ENCODE measurements at places on chromosomes 2 and 18.

DNA sequence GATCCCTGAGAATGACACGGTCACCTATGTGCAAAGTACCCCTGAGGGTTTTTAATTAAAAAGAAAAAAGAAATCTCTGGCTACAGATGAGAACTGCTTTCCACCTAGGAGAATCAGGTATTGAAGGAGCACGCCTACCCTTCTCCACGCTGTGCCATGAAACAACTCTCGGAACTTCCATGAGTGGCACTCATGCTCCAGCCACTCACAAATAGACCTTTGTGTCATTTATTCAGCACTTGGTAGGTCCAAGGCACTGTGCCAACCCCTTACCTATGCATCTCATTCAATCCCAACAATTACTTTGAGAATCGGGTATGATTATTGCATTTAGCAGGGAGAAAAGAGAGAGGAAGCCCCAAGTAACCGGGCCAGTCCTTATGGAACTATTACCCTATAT lies 44.9 kb upstream of the TTC39C start:
- no peak for DNase-seq

DNA sequence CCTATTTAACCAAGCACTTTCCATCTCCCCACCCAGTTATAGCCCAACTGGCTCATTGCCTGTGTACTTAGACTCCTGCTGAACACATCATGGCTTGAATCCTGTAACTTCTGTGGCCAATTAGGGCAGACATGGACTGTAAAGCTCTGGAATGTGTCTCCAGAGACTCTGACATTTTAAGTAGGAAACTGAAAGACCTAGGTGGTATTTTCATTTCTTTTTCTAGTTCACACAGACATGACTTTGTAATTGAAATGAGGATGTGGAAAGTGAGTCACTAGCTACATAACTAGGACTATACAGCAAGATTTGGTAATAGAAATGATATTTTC lies 12.2 kb downstream of the DOK1 start:
- DNase-seq: no peak

DNA sequence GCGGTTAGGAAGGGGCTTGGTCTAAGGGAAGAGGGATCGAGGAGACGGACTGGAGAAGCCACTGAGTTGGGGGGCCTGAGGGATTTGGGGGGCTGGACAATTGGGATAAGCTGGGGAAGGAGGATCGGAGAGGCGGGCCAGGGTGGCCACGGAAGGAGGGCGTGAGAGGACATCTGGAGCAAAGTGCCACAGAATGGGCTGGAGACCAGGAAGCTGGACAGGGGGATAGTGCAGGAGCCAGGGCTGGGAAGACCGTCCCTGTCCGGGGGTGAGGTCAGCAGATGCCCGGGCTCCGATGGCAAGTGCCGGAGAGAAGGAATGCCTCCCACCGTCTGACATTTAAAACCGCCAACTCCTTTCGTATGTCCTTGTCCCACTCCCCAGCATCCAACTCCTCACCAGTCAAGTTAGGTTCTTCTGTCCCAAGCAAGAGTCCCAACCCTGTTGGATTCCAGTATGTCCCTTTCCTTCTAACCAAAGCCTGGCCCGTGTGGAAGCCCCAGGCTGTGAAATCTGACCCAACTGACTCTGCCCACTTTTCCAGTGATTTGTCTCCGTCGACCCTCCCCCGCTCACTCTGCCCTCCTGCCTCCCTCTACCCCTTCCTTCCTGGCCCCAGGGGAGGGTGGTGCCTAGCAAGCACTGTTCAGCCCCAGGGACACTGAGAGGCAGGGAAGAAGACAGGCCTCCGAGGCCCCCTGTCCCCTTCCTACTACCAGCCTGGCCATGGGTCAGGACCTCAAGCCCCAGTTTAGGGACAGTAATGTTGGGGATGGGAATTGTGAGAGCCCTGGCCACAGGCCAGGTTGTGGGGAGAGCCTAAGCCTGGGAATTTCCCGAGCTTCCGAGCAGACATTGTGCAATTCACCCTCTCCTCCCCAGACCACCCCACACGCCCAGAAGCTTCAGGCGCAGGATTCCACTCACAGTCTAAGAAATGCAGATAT lies 31.5 kb upstream of the TMBIM1 start:
- DNase-seq: no peak

DNA sequence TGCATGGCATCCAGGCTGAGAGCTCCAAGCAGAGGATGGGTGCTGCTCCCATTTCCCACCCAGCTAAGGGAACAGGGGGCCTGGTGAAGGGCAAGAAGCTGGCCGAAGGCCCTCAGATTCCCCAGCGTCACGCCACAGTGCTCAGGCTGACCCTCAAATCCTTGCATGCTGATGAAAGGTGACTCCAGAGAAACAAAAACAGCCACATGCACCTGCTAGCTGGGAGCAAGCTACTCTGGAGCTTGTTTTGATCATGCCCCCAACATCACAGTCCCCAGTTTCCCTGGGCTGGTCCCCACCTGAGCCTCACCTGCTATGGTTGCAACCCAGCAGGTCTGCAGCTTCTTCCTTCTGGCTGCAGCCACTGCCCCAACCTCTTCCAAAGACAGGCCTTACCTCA lies 13.3 kb downstream of the RAB11FIP5 start:
- no peak for DNase-seq

GRCh38 chr18:63774511-63774910 lies 707 bp upstream of the SERPINB7 start:
- no peak for DNase-seq

GRCh38 chr18:48714873-48715272 lies 176.0 kb downstream of the CTIF start:
- no peak for DNase-seq

DNA sequence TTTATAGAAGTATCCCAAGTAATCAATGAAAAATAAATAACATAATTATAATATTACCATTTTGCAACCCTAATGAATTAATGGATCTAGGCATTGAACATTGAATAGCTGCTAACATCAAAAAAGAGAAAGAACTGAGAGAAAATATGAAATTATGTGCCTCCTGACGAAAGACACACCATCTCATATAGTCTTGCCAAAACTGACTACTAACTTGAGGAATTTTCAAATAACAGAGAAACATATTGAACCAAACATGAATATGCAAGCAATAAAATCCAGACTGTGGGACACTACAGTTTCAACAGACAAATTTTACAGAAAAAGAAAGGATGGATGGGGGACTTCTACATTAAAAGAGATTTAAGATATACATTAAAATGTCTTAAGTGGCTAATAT lies 165.7 kb downstream of the WDPCP start:
- DNase-seq: no peak

DNA sequence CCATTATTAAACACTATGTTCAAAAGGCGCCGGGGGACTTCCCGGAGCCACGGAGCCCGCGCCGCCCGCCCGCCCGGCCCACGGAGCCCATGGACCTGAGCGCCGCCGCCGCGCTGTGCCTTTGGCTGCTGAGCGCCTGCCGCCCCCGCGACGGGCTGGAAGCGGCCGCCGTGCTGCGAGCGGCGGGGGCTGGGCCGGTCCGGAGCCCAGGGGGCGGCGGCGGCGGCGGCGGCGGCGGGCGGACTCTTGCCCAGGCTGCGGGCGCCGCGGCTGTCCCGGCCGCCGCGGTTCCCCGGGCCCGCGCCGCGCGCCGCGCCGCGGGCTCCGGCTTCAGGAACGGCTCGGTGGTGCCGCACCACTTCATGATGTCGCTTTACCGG lies 197 bp downstream of the GDF7 start:
- DNase-seq: no peak

DNA sequence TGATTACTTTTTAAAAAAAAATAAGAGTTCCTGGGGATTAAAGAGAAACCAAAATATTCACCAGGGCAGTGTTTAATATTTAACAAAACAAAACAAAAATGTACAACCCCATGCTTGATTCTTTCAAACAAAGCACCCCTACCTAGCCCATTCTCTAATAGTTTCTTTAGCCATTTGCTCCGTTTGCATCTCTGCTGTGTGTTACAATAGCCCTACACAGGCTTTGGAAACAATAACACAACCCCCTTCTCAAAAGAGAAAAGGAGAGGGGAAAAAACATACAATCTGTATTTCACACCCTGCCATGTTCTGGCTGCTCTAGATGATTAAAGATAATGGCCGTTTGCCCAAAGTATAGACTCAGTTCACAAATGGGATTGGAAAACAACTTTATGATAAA lies 302.9 kb downstream of the CPS1 start:
- DNase-seq: no peak

DNA sequence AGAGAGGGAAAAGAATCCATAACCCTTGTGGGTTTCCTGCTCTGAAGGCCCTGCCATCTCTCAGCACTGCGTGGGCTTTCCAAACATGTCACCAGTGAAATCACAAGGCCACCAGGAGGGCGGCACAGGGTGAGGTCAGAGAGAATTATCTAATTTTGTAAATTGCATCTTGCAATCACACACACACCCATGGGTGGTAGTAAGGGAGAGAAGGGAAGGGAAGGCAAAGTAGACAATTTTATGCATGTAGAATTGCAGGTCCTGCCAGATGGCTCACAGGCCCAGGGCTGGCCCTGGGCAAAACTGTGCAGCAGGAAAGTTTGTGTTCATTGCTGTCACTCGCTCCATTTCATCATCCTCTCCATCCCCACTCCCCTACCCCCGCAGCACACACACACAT lies 21.0 kb upstream of the ZBTB7C start:
- DNase-seq: no peak

- DNase-seq: no peak
Measured at GRCh38 chr2:5691985-5692529, at the start of gene SOX11. Gene SOX11 (plus strand): TSS chr2:5692384. CDS start chr2:5692722, 338 bp downstream.

- DNase-seq: no peak
Measured at GRCh38 chr2:69138247-69138772, 125.3 kb downstream of the ANTXR1 start.

DNA sequence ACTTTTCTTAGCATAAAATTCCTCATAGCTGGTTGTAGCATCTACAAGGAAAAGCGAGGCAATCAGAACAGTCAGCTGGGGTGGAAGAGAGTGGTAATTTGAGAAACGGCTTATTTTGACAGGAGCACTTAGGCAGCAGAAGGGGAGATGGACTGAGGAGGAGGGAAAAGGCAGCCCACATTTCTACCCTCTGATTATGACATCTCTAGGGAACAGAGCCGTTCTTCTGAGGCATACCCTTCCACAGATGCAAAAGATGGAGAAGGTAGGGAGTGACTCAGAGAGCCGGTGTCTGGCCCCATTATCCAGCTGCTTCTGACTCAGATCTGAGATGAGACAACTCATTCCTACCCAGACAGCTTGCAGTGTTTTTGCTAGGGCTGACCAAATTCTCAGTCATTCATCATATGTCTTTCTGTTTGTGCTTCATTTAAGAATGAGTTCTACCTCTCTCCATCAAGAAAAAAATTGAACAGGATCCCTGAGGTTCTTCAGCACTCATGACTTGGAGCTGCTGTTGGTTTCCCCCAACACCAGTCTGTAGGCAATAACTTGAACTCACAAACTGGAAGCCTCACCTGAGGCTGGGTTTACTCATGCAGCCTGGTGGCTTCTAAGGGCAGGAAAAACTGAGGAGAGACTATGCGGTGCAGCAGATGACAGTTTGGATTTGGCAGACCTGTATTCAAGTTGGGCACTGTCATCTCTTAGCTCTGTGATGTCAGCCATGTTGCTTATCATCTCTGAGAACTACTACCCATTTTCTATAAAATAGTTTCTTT lies 15.9 kb upstream of the SEC11C start:
- no peak for DNase-seq

- DNase-seq: no peak
Measured at GRCh38 chr2:205954707-205955106, 131.3 kb downstream of the INO80D start.

DNA sequence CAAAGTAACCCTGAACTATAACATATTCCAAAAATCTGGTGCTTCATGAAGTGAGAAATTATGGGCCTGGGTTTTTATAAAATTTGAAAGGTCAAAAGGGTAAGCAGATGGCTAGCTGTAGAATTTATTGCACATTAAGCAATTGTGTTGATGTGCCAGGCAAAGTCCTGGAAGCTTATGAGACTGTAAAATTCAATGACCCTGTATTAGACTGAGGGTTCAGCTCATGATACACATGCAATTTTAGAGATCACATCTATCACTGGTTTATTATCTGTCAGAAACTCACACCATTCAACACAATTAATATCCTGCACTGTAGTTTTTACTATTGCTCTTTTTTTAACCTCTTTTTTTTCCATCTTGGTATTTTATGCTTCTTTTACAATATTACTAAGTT lies 1162.6 kb upstream of the SLC39A10 start:
- no peak for DNase-seq

DNA sequence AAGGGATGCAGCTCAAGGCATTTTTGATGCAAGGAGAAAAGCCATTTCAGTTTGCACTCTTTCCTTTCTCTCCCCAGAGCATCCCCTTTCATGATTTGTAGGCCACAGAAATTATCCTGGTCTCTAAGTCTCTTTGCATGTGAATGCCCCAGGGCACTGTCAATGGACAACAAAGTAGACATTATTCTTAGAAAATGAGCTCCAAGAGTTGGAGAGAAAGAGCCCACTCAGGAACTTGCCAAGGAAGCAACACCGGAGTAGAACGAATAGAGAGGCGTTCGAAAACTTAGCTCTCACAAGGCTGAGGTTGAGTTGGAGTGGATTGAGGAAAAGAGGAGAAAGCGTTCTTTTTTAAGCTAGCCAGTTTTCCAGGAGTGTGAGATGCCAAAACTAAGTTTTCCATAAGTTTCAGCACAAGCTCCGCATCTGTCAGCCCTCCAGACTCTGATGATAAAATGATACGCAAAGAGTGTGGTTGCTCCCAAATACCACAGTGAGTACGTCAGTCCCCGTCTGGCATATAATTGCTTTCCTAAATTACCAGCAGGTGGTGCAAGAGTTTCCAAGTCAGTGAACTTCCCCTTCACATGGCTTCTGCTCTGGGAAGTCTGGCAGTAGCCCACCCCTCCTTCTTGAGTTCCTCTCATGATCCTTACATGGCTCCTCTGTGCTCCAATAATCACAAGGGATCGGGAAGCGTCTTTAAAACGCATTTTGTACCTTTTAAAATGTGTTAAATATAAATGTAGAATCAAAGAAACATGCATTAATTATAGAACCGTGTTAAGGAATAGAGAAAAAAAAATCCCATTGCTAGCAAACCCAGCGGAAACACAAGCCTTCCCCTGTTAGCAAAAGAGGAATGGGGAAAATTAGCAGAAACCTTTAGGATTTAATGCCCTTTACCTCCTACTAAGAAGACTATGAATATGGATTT lies 1060.6 kb upstream of the FANCL start:
- DNase-seq: no peak

- DNase-seq: no peak
Measured at GRCh38 chr2:44839370-44839769, 102.1 kb upstream of the SIX3 start.

DNA sequence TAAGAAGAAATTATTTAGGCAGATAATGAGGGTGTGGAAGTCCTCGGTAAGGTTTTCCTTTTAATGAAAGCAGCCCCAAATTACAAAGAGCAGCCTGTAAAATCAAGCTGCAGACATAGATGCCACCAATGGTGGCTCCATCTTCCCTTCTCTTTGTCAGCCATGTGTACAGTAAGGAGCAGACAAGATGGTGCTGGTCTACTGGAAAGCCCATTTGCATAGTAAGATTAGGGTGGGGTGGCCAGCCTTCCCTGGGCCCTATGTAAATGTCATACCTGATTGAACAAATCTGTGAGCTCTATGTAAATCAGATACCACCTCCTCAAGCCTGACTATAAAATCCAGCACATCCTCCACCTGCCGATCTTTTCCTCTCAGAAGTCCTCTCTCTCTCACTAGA lies 154.4 kb upstream of the SERTAD2 start:
- no peak for DNase-seq

GRCh38 chr2:2183176-2183575 lies 147.9 kb downstream of the MYT1L start:
- DNase-seq: no peak

GRCh38 chr18:74518456-74519295 lies 15.6 kb upstream of the CNDP1 start:
- DNase-seq: no peak

Measured in stimulated activated CD8-positive, alpha-beta memory T cell treated with anti-CD3 and anti-CD28 coated beads, Interleukin-7, amount 100 ng/mL, for 1 hour (primary cell).